ENCODE measurements at places on chromosomes 7 and 10.

DNA sequence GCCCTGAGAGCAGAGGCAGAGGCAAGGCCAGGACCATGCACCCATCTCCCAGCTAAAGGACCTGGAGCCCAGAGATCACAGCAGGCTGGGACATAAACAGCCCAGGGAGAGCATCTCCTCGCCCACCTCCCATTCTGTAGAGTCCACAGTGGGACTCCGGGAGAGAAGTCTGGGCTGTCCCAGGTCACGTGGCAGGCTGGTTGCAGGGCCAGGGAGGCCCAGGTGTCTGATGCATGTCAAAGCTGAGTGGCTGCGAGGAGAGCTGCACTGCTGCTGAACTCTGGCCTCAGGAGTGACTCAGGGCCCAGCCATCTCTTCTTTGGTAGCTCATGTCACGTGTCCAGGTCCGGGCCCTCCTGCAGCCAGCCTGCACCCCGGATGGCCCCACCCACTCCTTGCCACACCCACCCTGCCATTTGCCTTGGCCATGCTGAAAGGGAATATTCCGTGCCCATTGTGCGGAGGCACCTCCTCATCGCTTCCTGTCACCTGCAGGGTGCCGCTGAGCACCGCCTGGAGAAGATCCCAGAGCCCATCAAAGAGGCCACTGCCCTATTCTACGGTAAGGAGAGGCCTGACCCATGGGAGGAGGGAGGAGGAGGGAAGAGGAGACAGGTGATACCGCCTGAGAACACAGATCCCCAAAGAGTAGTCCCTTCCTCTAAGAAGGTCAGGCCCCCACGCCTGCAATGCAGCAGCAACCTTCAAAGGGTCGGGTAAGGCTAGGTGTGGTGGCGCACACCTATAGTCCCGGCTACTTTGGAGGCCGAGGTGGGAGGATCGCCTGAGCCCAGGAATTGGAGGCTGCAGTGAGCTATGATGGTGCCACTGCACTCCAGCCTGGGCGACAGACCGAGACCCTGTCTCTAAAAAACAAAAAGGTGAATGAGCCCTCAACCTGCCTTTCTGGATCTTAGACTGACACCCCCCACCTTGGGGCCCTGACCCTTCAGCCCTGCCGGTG, 12.6 kb upstream of the SH2B2 start:
- no peak for DNase-seq
- no peak overlapping the region for H3K4me3 ChIP-seq
- H3K4me1 ChIP-seq = no peaks in the 10 kb centered on the region
- H3K36me3 ChIP-seq = no peaks in the 10 kb centered on the region
- no peaks in the 10 kb centered on the region for H3K27me3 ChIP-seq

DNA sequence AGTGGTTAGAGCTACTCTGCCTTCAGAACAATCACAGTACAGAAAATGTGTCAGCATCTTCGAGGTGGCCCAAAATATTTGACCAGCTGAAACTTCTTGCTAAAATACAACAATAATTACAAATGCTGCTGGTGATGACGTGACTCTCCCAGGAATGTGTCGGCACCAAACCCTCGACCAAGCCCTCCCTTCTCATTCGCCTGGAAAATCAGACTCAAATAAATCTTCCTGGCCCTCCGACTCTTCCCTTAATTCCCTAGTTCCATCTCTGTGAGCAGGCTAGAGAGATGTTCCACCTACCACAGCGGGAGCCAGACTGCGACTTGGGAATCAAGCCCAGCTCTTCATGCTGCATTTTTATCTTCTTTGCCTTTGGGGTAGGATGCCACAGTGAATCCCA, 4.1 kb downstream of the PRSS2 start:
- peaks cover 28% of the 10 kb centered on the region for H3K4me1 ChIP-seq
- no peaks in the 10 kb centered on the region for H3K36me3 ChIP-seq
- H3K27ac ChIP-seq = no peak overlapping the region
- DNase-seq = no peak

- H3K4me1 ChIP-seq = peaks cover 9% of the 10 kb centered on the region
- no peak overlapping the region for H3K27ac ChIP-seq
- no peaks in the 10 kb centered on the region for H3K36me3 ChIP-seq
- H3K27me3 ChIP-seq = peaks cover 2% of the 10 kb centered on the region
Observed at GRCh38 chr10:85600026-85600743, 766.4 kb downstream of the GRID1 start.

DNA sequence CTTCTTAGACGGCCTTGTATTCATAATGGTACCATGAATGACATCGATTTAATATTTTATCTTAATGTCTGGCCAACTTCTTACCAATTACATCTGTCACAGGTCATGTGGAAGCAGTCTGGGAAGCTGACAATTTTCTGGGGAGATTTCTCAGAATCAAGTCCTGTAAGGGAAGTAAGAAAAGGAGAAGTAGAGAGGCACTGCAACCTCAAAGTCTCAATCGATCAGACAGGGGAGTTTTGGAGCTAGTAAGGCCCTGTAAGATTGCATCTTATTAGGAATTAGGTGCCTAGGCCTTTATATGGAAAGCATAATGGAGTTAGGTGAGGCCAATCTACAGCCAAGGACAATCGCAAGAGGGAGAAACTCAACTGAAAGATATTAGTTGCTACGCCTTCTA, 694.6 kb upstream of the SORCS1 start:
- H3K4me1 ChIP-seq = no peaks in the 10 kb centered on the region
- no peaks in the 10 kb centered on the region for H3K36me3 ChIP-seq
- no peak for DNase-seq
- no peak overlapping the region for H3K4me3 ChIP-seq
- no peaks in the 10 kb centered on the region for H3K27me3 ChIP-seq
- no peak overlapping the region for H3K27ac ChIP-seq

GRCh38 chr7:78191475-78192079, 393.0 kb downstream of the PHTF2 start:
- no peak overlapping the region for H3K4me3 ChIP-seq
- H3K27me3 ChIP-seq = no peaks in the 10 kb centered on the region
- no peak overlapping the region for H3K27ac ChIP-seq

DNA sequence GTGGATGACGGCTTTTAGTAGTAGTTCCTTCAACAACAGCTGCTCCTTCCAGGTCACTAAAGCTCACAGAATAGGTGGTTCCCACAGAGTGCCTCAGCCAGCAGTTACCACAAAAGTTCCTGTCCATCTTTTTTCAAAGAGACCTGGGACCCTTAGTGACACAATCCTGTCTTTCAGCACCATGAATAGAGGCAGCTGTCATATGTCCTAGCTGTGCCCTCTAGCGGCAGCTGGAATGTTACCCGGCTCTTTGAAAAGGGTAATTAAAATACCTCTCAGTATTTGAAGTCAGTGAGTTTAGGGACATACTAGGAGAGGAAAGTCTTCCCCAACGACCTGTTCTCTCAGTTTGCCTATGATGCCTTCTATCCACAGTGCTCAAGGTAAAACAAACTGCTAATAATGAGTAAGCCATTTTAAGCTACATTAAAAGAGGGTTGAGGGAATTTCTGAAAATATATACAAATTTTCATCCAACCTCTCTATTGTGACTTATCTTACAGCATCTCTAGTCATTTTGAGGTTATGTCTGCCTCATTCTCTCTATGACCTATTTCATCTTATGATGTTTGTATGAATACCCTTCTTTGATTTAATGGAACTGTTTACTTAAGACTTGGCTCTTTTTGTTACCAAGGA, 290.8 kb downstream of the NXPH1 start:
- DNase-seq = peak; percentile 43
- H3K36me3 ChIP-seq = no peaks in the 10 kb centered on the region
- H3K4me3 ChIP-seq = no peak overlapping the region
- no peaks in the 10 kb centered on the region for H3K4me1 ChIP-seq
- no peaks in the 10 kb centered on the region for H3K27me3 ChIP-seq

DNA sequence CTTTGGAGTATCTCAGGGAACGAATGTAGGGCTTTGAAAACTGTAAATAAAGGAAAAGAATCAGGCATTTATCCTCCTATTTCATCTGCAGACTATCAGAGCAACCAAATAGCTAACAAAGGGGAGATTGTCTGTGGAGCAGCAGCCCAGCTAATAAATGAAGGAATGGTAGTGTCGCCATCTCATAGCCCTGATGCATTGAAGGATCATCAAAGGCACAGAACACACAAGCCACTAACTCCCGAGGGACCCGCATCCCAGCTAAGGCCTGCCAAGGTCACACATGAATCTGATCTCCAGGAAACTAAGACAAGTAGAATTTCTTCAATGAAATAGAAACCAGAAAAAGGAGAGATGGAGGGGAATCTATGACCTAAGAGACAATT, 38.2 kb downstream of the CALML5 start:
- H3K27ac ChIP-seq = no peak overlapping the region
- H3K4me3 ChIP-seq = no peak overlapping the region
- no peak for DNase-seq
- no peaks in the 10 kb centered on the region for H3K27me3 ChIP-seq

GRCh38 chr7:138196971-138197896, 121.0 kb downstream of the AKR1D1 start:
- H3K36me3 ChIP-seq = no peaks in the 10 kb centered on the region
- no peaks in the 10 kb centered on the region for H3K4me1 ChIP-seq
- peaks cover 4% of the 10 kb centered on the region for H3K27me3 ChIP-seq
- H3K4me3 ChIP-seq = no peak overlapping the region

DNA sequence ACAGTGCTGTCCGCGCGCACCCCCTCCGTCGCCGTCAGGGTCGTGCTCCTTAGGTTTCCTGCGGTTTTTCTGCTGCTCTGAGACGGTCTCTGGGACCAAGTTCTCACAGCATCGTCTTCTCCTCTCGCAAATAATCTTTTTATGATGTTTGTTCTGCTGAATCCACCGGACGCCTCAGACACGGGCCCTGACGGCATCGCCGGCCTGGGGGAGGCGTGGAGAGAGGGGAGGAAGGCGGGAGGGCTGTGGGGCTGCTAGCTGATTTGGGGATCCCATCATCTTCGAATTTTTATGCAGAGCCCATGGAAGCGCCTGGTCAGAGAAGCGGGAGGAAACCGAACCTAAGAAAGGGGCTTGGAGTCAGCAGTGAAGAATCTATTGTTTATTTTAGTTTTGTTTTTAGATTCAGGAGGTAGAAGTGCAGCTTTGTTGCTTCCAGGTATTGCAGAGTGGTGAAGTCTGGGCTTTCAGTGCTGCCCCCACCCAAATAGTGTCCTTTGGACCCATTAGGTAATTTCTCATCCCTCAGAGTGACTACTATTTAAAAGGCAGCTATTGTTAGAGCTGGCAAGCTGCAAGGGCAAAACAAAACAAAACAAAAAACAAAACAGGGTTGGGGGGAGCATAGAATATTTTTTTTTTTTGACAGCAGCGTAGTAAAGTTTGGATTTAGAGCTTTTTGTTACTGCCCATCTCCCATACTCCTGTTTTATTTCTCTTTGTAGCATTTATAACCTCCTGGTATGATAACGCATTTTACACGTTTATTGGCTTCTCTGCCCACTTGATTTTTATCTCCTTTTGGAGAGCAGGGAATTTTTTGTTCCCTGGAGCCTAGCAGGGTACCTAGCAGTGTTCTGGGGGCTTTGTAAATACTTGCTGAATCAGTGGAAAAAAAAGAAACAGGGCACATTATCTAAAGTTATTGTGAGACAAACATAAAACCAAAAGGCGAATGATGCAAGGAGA, 92.6 kb downstream of the SPAG6 start:
- peak overlapping the region; percentile 93 for H3K4me3 ChIP-seq
- peak overlapping the region; percentile 97 for H3K27ac ChIP-seq
- H3K27me3 ChIP-seq = peaks cover 4% of the 10 kb centered on the region
- DNase-seq = peak; percentile 61
- H3K36me3 ChIP-seq = peaks cover 9% of the 10 kb centered on the region
- peaks cover 51% of the 10 kb centered on the region for H3K4me1 ChIP-seq

DNA sequence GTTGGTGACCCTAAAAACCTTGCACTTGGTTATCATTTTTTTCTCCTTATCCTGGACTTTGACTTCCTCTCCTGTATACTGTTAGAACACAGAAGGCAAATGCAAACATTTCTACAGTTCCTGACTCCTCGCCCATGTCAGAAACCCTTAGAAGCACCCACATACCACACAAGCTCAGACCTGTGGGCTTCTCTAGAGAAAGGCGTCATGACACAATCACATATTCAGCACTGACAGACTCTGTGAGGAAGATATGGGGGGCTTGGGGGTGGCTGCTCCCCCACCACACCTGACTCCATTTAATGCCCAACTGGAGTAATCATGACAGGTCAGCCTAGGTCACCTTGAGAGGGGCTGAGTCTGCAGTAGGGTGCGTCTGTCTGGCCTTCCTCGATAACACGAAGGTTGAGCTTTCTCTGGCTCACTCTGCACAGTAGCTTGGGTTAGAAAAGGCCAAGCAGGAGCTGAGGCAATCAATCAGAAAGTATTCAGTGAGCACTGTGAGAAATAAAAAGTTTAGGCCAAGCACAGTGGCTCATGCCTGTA, 50.9 kb downstream of the CCDC3 start:
- no peaks in the 10 kb centered on the region for H3K36me3 ChIP-seq
- H3K27me3 ChIP-seq = peaks cover 3% of the 10 kb centered on the region
- DNase-seq = no peak
- no peak overlapping the region for H3K27ac ChIP-seq
- H3K4me3 ChIP-seq = no peak overlapping the region

- H3K4me3 ChIP-seq = peak within 1 kb of the TSS; percentile 30
- no peak for DNase-seq
- H3K36me3 ChIP-seq = peaks cover 4% of the 10 kb centered on the region
- H3K4me1 ChIP-seq = peaks cover 32% of the 10 kb centered on the region
- H3K27me3 ChIP-seq = peaks cover 75% of the 10 kb centered on the region
Observed at GRCh38 chr10:27745732-27746396, at the start of gene MKX. Gene MKX (minus strand): TSS chr10:27745819. CDS start chr10:27743415, 2,404 bp downstream.

DNA sequence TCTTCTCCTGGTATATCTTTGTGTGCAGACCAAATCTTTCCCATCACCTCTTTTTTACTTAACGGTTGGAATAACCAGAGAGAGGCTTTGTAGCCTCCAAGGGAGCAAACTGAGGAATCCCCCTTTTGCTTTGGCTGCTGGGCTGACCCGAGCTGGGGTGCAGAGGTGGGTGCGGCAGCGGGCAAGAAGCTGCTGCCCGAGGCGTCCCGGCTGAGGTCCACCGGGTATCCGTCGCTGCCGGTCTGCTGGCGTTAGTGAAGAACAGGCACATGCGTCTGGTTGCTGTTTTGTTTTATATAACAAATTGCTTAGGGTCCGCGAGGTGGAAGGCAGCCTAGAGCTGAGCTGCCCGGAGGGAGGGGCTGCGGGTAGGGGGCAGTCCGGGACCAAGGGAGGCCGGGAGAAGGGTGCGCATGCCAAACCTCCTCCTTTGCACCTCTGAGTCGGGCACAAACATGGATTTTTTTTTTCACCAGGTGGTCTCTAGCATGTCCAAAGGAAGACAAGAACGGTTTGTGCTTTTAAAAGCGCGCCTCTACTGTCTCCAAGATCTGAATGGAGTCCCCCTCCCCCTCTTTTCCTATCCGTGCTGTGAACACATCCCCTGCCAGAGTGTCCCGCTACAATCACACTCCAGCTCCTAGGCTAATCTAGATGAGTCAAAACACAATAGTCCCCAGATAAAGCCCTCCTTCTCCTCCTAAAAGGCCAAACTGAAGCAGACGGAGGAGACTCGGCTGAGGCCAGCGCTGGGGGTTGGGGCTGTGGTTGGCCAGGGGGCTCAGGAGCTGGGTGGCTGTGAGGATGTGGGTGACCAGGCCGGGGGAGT, 6.8 kb upstream of the GATA3 start:
- H3K27ac ChIP-seq = no peak overlapping the region
- no peak overlapping the region for H3K4me3 ChIP-seq
- peaks cover 1% of the 10 kb centered on the region for H3K36me3 ChIP-seq
